Head of caudate nucleus (tissue), 42 donors: ENCODE measurements at places on chromosomes 2 and 18.

DNA sequence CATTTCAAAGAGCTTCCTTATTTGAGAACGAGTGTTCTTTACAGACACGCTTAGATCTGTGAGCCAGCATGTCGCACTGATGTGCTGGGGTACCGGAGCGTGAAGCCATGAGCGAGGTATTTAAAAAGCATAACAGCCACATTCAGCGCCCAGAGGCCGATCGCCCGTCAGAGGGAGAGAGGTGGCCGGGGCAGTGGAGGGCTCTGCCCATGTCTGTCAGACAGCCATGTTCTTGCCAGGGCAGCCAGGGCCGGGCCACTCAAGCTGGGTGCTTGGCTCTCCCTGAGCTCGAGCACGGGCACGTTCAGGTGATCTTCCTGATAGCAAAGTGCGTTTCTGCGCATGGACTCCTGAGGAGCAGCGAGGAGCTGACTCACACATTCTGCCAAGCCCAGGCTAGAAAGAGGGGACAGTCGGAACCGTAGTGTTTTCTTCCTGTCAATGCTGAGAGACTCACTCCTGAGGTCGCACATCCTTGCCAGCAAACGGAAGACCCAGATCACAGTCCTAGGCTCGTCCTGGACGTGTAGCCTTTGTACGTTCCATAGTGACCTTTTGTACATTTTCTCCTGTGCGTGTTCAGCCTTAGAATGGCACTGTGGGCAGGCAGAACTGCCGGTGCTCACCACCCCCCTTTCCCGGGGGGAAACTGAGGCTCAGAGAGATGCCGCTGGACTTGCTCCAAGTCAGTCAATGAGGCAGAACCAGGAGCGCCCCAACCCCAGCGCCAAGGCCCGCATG is 100.7 kb downstream of the NFATC1 start:
- peak; percentile 11 for DNase-seq

- peak; percentile 54 for DNase-seq
These were observed 1.8 kb upstream of the BCL11A start for GRCh38 chr2:60555066-60555782.

DNA sequence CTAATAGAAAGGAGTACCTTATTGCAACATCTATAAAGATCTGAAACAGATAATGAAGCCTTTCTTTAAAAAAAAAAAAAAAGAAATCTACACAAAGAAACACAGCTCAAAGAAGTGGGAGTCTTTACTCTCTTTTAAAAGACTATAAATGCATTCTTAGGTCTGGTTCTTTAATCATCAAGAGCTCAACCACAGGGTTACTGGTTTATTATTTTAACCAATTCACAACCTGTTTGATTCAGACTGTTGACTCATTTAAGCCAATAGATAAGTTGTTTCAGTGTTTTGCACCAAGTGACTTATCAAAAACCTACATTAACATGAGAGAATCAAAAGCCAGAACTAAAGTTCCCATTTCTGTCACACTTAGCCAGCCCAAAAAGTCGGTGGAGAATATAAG is 93.1 kb downstream of the TCF4 start:
- DNase-seq: no peak

DNA sequence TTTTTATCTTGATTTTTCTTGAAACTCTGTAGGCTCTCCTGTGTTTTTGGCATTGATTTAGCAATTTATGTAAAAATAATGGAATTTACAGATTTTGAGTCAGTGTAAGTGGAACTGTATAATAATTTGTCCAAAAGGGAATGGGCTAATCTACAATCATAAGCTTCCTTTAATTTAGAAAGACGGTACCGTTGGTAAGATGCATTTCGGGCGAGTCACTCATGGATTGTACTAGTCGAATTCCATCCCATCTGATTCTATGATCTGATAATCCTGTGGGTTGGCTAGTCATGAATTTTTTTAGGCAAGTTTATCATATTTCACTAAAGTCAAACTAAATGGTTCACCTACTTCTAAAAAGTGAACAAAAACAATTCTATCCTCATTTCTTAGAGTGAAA is 133.4 kb downstream of the ZNF407 start:
- no peak for DNase-seq

- no peak for DNase-seq
These were observed 35.5 kb downstream of the LIPG start for GRCh38 chr18:49597157-49597931.
